ENCODE measurements at places on chromosomes 6 and 20.

DNA sequence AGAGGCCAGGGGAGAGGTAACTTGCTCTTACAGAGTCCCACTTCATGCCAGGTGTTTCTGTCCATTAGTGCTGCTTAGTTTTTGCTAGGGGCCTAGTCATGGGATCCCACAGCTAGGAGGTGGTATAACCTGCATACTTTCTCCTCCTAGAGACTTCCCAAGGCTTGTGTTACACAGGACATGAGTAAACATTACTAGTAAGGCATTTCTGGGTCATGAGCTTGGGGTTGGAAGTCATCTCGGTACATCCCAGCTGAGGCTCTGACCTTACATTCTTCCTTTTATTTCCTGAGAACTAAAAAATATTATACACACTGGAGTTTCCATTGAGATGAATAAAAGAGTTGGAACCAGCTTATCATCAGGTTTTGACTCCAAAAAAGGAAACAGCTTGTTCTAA lies 20.9 kb upstream of the PNPLA1 start:
- no peak for DNase-seq

DNA sequence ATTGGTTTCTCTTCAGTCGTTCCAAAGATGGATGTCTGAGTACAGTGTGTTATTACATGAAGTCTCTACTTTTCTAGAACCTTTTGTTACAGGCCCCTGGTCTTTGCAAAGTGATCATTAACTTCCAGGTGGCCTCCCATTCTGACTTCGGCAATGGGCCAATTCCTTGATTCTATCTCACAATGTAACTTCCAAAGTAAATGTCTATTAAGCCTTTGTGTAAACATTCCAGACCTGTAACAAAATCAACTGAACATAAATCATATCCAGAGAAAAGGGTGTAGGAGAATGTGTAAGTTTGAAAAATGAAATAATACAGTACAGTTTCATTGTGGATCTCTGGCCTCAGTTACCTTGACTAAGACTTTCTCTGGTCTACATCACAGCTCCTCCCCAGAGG lies 187.8 kb upstream of the JAG1 start:
- no peak for DNase-seq

DNA sequence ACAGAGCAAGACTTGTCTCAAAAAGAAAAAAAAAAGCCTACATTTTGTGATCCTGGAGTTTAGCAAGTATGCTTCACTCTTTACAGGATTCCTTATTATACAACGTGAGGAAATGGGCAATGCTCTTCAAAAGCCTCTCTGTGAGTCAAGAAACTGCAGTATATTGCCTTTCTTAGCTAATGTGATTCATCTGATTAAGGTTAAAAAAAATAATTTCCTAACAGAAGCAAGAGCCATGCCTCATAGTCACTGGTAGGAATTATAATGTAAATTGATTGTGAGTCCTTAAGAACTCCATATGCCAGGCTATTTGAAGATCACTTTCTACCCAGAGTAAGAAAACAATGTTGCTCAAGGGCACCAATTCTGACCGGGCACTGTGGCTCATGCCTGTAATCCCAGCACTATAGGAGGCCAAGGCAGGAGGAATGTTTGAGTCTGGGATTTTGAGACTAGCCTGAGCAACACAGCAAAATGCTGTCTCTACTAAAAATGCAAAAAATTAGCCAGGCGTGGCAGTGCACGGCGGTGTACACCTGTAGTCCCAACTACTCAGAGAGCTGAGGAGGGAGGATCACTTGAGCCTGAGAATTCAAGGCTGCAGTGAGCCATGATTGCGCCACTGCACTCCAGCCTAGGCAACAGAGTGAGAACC lies 43.3 kb downstream of the SLC26A8 start:
- DNase-seq, result no peak

- DNase-seq, result no peak
These were observed 55.2 kb upstream of the TAGAP start for GRCh38 chr6:159099961-159100360.

GRCh38 chr20:63908008-63908682 lies 13.2 kb downstream of the DNAJC5 start:
- no peak for DNase-seq

- DNase-seq, result no peak
These were observed 577.4 kb downstream of the HTR1B start for GRCh38 chr6:76885861-76886301.

- DNase-seq, result no peak
These were observed 19.2 kb upstream of the STK38 start for GRCh38 chr6:36566418-36566905.

DNA sequence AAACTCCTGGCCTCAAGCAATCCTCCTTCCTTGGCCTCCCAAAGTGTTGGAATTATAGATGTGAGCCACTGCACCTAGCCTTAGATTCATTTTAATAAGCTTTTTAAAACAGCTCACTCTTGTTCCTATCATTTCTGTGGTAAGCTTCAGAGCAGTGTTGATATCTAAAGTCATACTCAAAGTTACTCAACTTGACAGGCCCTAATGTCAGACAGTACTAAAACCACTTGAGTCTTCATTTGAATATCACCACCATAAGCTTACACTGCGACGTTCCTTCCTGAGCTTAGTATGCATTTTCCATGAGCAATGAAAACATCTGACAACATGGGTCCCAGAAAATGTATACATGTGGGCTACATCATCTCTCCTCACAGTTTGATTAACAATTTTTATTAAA lies 6.0 kb downstream of the FUCA2 start:
- DNase-seq, result no peak

Data from glutamatergic neuron (in vitro differentiated cells).